ENCODE measurements at places on chromosomes 3 and 15. TPM values are rescaled to one million over a fixed set of nuclear protein-coding genes. Genes with fewer than 3 reads are reported as not detected.

Gene GOLGA6C
- not detected for total RNA-seq

Gene KBTBD13
- not detected for total RNA-seq

Gene TRPM1
- not detected for total RNA-seq

Gene CCDC14
- 20.5 TPM for total RNA-seq

Gene CHDH
- 3.1 TPM for total RNA-seq

Gene STAB1
- total RNA-seq: 0.07 TPM

Gene TTLL13
- total RNA-seq: 0.14 TPM

Gene MYRIP
- not detected for total RNA-seq

Gene SLC22A13
- not detected for total RNA-seq

Gene KCNMB3
- total RNA-seq: 1.7 TPM

Gene HRH1
- total RNA-seq: 7.3 TPM

Gene HTR3E
- not detected for total RNA-seq

Gene MESP1
- 6.8 TPM for total RNA-seq

Gene SPG21
- total RNA-seq: 130 TPM

Gene LDHAL6B
- not detected for total RNA-seq

Gene CKMT1B
- 1.9 TPM for total RNA-seq

Gene HTR3D
- not detected for total RNA-seq

Gene CCR9
- total RNA-seq: 0.03 TPM

Gene CFAP20DC
- total RNA-seq: 2.1 TPM

Gene NCK1
- total RNA-seq: 24.6 TPM

Gene SUSD5
- total RNA-seq: 3.1 TPM

Gene HIGD2B
- not detected for total RNA-seq

Gene CHRD
- 0.35 TPM for total RNA-seq

Gene TIGIT
- not detected for total RNA-seq

Gene P3H2
- total RNA-seq: 34.5 TPM

Gene ZBTB20
- 1.4 TPM for total RNA-seq

Gene ATP2B2
- 0.08 TPM for total RNA-seq

Gene CACNA2D2
- total RNA-seq: 0.61 TPM

Gene TRIM42
- not detected for total RNA-seq

Gene IL17RD
- 1.1 TPM for total RNA-seq

Gene TBC1D2B
- 14.3 TPM for total RNA-seq

Gene EFHB
- total RNA-seq: 1.0 TPM

Gene MESP2
- 0.24 TPM for total RNA-seq

Gene SOX2
- total RNA-seq: 0.37 TPM

Gene HYAL1
- total RNA-seq: 0.43 TPM

Gene BCL2A1
- 10.3 TPM for total RNA-seq

Gene MRPL46
- total RNA-seq: 51.7 TPM

Gene TJP1
- 98.1 TPM for total RNA-seq

Gene RTP3
- not detected for total RNA-seq

Gene GOLGA6A
- total RNA-seq: 0.12 TPM

Gene CIDEC
- 88.8 TPM for total RNA-seq

Gene ROPN1B
- total RNA-seq: not detected

Gene CDHR4
- total RNA-seq: 0.17 TPM

Gene GADL1
- total RNA-seq: not detected

Gene PLA2G4F
- total RNA-seq: not detected

Gene SLC12A8
- 1.8 TPM for total RNA-seq

Gene KLHL40
- not detected for total RNA-seq

Gene MCF2L2
- 0.13 TPM for total RNA-seq

Gene SPINT1
- total RNA-seq: 0.82 TPM

Gene MYLK
- total RNA-seq: 13.2 TPM

Gene GOLGA8M
- 0.07 TPM for total RNA-seq

Gene KNL1
- 9.8 TPM for total RNA-seq

Gene CLRN1
- total RNA-seq: not detected

Gene TM4SF1
- 948 TPM for total RNA-seq

Gene MYO5C
- total RNA-seq: 6.9 TPM

Gene EXOG
- total RNA-seq: 10.9 TPM
